ENCODE measurements at places on chromosomes 12 and 14. TPM values are rescaled to one million over a fixed set of nuclear protein-coding genes. Genes with fewer than 3 reads are reported as not detected.

GRCh38 chr12:48910196-48910595 lies 15.1 kb downstream of the FKBP11 start:
- H3K36me3 ChIP-seq: peaks cover 3% of the 10 kb centered on the region
- no peak overlapping the region for H3K4me3 ChIP-seq
- no peaks in the 10 kb centered on the region for H3K4me1 ChIP-seq
- DNase-seq: no peak

DNA sequence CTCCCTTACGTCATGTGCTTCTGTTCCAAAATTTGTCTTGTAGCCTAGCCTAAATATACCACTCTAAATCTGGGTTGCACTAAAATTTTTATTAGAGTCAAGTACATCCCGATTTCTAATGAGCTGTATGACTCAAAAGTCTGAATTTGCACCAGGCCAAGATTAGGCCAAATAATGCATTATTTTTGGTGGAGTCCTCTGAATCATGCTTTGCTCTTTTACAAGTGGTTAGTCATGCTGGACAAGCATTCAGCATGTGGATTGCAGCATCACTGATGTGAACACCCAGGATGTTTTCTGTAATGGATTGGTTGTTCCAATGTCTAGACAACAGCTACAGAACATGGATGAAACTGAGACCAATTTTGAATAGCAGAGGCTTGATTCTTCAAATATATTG lies 23.7 kb downstream of the HEBP1 start:
- no peaks in the 10 kb centered on the region for H3K4me1 ChIP-seq
- H3K36me3 ChIP-seq: peaks cover 19% of the 10 kb centered on the region

- no peak overlapping the region for H3K4me3 ChIP-seq
- DNase-seq: no peak
- H3K27ac ChIP-seq: no peak overlapping the region
- no peaks in the 10 kb centered on the region for H3K36me3 ChIP-seq
- no peaks in the 10 kb centered on the region for H3K4me1 ChIP-seq
- H3K27me3 ChIP-seq: no peaks in the 10 kb centered on the region
Observed at GRCh38 chr12:29655861-29656260, 127.9 kb downstream of the TMTC1 start.

- H3K4me3 ChIP-seq: no peak overlapping the region
- peaks cover 4% of the 10 kb centered on the region for H3K4me1 ChIP-seq
- H3K36me3 ChIP-seq: no peaks in the 10 kb centered on the region
- peaks cover 6% of the 10 kb centered on the region for H3K27me3 ChIP-seq
- no peak overlapping the region for H3K27ac ChIP-seq
Observed at GRCh38 chr12:26266881-26267280, 71.5 kb downstream of the SSPN start.

DNA sequence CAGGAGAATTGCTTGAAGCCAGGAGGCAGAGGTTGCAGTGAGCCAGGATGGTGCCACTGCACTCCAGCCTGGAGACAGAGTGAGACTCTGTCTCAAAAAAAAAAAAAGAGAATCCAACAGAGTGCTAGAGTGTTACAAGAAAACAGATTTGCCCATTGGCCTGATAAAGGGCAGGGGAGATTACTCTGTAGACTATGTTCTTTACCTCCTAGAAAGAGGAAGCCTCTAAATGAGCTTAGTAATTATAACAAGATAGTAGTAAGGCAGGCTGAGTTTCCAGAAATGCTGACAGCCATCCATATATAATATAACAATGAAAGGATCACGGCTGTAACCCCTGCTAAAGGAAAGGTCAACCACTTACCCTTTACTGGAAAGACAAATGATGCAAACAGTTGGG lies 24.4 kb downstream of the AK7 start:
- H3K4me3 ChIP-seq: no peak overlapping the region
- no peak overlapping the region for H3K27ac ChIP-seq
- no peaks in the 10 kb centered on the region for H3K27me3 ChIP-seq
- no peak for DNase-seq
- no peaks in the 10 kb centered on the region for H3K36me3 ChIP-seq

GRCh38 chr12:30134229-30134628 lies 350.5 kb upstream of the TMTC1 start:
- no peaks in the 10 kb centered on the region for H3K4me1 ChIP-seq
- no peak overlapping the region for H3K27ac ChIP-seq
- no peak overlapping the region for H3K4me3 ChIP-seq
- no peaks in the 10 kb centered on the region for H3K27me3 ChIP-seq

DNA sequence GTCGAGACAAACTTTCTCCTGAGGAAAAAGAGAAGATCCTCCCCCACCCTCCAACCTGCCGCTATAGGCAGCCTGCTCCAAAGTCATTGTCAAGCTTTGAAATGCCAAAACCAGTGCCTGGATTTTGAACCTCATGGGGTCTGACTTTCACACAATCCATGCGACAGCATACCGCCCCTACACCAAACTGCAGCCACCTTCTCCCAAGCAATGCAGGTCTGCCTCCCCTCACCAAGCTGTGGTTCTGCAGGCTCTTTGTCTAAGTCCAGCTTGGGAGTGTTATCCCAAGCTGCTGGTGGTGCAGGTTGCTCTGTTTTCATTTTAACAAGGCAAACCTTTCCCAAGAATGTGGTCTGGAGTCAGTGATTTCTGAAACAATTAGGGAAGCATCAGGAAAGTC lies 12.4 kb downstream of the TBX5 start:
- H3K4me1 ChIP-seq: no peaks in the 10 kb centered on the region
- no peak for DNase-seq
- H3K27me3 ChIP-seq: peaks cover 65% of the 10 kb centered on the region
- H3K36me3 ChIP-seq: no peaks in the 10 kb centered on the region
- no peak overlapping the region for H3K4me3 ChIP-seq
- no peak overlapping the region for H3K27ac ChIP-seq

DNA sequence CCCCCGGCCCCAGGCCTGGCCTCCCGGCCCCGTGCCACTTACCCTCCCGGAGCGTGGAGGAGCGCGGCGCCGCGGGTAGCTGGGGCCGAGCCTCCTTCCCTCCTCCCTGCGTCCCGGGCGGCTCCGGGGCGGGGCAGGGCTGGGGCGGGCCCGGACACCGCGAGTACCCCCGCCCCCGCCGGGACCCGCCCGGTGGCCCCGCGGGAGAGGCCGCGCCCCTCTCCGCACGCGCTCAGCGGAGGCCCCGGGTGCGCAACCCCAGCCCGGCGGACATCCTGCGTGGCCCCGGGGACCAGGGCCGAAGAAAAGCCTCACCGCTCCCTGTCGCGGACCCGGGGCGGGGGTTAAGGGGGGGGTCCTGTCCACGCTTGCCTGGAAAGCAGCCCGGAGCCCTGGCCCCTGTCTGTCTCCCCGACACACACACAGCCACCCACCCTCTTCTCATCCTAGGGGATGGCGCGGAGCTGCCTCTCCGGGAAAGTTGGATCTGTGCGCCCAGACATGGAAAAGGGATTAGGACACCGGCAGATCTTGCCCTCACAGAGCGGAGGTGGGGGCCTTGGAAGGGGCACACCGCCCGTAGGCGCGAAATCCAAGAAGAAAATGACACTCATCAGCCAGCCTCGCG lies at the start of gene SYNE3:
SYNE3 (minus strand) TSS at position 97 of the 628 bp plus-strand sequence. CDS start 40,829 bp downstream, outside the sequence.
- H3K27ac ChIP-seq: peak within 1 kb of the TSS; percentile 98
- peaks cover 13% of the 10 kb centered on the region for H3K36me3 ChIP-seq
- H3K27me3 ChIP-seq: no peaks in the 10 kb centered on the region
- peaks cover 60% of the 10 kb centered on the region for H3K4me1 ChIP-seq
- peak within 1 kb of the TSS; percentile 95 for H3K4me3 ChIP-seq

DNA sequence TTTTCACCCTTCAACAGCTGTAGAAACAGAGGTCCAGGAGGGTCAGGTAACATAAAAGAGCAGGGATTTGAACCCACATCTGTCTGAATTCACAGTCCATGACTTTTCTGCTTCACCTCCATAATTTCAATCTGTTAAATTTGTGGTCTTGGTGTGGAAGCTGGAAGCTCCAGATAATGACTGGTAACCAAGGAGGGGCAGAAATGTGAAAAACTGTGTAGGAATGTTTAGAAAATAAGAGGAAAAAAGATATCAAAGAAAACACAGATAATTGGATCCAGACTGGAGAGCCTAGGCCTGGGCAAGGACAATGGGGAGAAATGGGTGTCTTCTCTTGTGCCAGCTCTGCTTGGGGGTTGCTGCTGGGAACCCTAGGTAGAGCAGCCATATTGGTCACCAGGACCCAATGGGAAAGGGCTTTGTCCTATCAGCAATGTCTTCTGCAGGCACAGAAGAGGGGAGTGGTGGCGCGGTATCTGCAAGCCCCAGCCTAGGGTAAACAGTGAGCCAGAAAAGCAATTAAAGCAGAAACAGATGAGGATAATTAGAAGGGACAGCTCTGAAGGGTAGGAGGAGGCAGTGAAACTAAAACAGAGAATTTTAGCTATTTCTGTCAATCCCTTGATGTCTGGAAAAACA lies 54.3 kb upstream of the CCDC91 start:
- H3K27ac ChIP-seq: no peak overlapping the region
- H3K4me1 ChIP-seq: no peaks in the 10 kb centered on the region
- no peak overlapping the region for H3K4me3 ChIP-seq
- no peaks in the 10 kb centered on the region for H3K36me3 ChIP-seq

KRT2 gene
- not detected for total RNA-seq

PHETA1 gene
- 2.3 TPM for total RNA-seq

SCN8A gene
- 0.38 TPM for total RNA-seq

CLEC2A gene
- total RNA-seq: not detected

AICDA gene
- not detected for total RNA-seq

METAP2 gene
- total RNA-seq: 133 TPM

MSRB3 gene
- total RNA-seq: not detected

NYNRIN gene
- total RNA-seq: not detected

REC8 gene
- 33.8 TPM for total RNA-seq
